ENCODE measurements at places on chromosomes 3 and 15.

DNA sequence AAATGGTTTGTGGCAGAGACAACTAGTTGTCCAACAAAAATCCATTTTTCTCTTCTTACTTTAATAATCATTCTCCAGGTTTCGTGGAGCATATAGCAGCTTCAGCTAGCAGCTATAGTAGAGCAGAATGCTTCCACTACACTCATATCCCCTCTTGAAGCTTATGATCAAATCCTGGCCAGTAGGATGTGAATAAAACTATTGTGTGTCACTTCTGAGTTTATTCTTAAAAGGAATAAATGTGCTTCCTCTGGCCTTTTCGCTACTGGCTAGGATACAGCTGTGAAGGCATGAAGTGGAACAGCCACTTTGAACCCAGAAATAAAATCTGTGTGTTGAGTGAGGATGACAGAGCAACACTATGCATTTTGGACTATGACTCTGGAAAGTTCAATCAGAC, 7.8 kb upstream of the CPOX start:
- no peak for DNase-seq

DNA sequence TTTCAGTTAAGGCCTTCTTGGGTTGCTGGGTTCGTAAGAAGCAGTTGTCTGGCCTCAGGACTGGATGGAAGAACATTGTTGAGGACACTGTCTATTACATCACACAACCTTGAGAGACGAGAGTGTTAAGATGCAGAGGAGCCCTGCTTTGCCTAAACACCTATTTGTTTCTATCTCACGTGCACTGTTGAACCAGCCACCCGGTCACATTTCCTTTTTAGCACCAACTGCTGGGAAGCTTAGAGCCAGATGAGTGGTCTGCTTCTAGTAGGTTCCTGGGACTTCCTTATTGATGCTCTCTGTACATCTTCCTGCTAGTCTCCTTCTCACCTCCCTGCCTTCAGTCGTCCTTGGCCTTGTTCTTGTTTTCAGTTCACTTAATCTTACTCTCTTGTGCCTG, 22.3 kb downstream of the CAND2 start:
- DNase-seq, result no peak

- no peak for DNase-seq
Observed at GRCh38 chr3:12041446-12042041, 37.4 kb downstream of the SYN2 start.

GRCh38 chr3:19559724-19560442, 374.1 kb downstream of the EFHB start:
- DNase-seq, result no peak

DNA sequence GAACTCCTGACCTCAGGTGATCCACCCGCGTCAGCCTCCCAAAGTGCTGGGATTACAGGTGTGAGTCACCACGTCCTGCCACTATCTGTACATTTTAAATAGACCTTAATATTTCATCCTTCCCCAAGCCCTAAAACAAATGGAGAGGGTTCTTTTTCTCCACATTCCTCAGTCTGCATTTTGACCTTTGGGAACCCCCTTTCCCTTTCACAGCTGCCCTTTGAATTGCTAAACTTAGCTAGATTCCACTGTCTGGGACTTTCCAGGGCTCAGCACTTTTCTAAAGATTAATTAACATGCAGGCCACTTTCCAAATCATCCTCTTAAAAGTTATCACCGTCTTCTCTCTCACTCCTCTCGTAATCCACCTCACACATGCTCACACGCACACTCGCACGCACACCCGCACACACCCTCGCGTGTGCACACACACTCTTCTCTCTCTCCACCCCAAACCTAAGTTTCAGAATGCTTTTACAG, 124.2 kb downstream of the TMCO5A start:
- no peak for DNase-seq

GRCh38 chr3:119492128-119492527, 6.2 kb upstream of the TIMMDC1 start:
- DNase-seq, result no peak

DNA sequence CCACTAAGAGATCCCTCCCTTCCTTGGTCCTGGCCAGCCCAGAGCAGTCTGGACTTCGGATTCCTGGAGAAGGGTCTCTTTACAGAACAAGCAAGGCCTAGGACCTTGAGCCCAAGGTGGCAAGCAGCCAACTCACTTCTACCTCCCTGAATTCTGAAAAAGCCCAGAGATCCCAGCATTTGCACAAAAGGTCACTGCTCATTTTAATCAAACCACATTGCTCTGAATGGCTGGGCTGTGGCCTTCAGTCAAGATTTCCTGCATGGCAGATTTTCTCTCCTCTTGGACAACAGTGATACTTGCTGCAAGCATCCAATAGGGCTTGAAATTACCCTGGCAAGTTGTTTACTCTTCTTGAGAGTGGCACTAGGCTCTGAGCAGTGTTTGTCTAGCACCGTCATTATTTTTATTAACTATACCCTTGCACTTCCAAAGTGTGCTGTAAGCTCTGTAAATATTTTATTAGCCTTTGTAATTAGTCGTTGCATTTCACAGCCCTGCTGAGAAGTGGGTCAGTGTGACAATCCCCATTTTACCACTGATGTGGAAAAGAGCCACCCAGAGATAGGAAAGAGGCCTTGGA, 274.7 kb upstream of the CTNNB1 start:
- no peak for DNase-seq

DNA sequence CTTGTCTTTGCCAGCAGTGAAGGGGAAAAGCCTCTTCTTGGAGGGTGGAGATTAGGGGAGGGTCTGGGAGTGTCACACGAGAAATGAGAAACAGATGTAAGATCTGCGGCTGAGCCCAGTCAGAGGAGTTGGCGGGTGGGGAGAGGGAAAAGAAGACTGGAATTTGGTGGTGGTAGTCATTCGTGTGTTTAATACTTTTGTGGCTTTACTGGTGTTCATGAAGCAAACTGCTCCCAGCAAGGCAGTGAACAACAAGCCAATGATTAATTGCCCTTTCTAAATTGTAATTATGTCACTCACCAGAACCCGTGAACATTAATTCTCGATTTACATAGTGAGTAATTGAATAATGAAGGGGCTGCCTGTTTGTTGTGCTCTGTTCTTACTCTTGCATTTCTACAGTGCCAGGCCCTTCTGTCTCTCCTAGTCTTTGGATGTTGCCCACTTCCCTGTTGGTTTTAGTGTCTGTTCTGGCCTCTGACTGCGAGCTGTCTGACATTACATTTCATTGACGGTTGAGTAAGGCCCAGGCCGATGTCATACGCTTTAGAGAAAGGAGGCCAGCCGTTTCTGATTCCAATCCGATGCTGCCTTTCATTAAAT, 78.0 kb downstream of the CHCHD6 start:
- no peak for DNase-seq

- DNase-seq, result no peak
Observed at GRCh38 chr3:107676469-107677309, 153.9 kb downstream of the BBX start.

GRCh38 chr3:123819949-123820348, 64.2 kb downstream of the MYLK start:
- no peak for DNase-seq

- no peak for DNase-seq
Observed at GRCh38 chr15:65332391-65333147, 28.1 kb downstream of the RNU5B-1 start.

DNA sequence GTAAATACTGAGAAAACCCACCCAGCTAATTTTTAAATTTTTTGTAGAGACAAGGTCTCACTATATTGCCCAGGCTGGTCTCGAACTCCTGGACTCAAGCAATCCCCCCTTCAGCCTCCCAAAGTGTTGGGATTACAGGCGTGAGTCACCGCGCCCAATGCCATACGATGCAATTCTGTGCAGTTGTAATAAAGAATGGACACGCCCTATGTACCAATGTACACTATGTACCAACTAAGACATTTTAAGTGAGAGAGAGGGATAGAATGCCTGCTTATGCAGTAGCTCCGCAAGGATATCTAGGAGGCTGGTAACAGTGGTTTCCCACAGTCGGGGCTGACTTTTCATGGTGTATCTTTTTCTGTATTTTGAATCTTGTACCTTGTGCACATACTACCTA, 14.6 kb downstream of the ZNF710 start:
- DNase-seq, result no peak

GRCh38 chr15:89647191-89647851, 7.9 kb downstream of the KIF7 start:
- DNase-seq, result peak; percentile 33

DNA sequence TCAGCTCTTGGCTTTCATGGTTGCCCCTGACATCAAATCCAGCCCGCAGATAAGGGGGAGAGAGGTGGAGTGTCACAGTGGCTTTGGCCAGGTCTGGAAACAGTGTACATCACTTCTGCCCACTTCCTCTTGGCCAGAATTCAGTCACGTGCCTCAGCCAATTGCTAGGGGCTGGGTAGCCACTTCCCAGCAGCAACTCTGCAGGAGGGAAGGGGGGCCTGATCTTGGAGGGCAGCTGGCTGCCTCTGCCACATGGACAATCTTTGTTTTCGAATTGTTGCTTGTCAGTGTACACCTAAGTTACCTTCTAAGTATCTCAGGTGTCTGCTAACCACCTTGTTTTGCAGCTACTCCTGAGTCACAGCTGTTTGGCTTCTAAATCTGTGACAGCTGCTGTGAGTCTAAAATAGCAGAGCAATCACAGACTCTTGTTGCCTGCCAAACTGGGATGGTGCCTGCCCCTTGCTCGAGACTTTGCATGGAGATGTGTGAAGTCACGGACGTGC, 41.0 kb upstream of the LIMD1 start:
- DNase-seq, result no peak

- no peak for DNase-seq
Observed at GRCh38 chr3:20022954-20023622, 11.0 kb upstream of the PP2D1 start.

DNA sequence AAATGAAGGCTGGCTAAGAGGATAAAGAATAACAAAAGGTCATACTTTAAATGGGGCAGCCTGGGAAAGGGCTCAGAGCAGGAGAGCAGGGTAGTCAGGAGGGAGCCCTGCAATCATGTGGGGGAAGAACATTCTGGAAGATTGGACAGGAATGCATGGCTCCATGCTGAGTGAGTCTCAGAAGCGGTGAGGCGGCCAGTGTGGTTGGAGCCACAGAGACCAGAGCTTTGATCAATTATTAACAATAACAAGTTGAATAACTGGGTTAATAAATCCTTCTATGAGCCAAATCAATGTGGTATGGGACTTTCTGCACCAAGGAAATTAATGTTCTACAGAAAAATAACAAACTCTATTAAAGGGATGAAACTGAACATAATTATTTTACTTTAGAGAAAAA, 57.9 kb upstream of the DCUN1D1 start:
- DNase-seq, result no peak

DNA sequence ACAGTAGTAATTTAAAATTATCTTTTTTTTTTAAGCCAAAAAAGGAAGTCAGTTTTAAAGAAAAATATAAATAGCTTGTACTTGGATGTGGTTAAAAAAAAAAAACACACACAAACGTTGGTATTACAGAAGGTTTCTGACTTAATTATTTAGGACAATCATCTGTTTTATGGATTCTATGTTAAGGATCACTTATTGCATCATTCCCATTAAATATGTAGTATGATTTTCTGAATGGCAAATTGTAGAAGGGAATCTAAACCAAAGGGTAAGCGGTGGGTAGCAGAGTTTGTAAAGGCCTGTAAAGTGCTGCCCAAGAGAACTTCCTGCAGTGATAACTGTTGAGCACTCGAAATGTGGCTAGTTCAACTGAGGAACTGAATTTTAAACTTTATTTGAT, 8.0 kb downstream of the SENP2 start:
- DNase-seq, result no peak

DNA sequence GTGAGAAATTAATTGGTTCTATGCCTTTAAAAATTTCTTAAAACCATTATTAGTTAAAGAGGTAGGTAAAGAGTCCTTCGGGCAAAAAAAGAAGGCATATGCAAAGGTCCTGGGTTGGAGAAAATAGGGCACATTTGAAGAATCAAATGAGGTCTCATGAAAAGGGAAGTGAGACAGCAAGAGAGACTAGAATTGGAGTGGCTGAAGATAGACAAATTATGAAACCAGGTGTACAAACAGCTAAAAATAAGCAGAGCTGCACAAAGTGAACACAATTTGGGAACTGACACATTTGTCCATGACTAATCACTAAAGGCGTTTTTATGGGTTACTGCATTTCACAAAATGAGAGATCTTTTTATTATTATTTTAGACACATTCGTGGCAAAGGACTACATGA, 581.2 kb downstream of the PYDC2 start:
- no peak for DNase-seq

GRCh38 chr15:40421246-40422157, 15.9 kb downstream of the IVD start:
- peak; percentile 74 for DNase-seq

GRCh38 chr3:126306888-126307482, 50.2 kb downstream of the KLF15 start:
- no peak for DNase-seq

DNA sequence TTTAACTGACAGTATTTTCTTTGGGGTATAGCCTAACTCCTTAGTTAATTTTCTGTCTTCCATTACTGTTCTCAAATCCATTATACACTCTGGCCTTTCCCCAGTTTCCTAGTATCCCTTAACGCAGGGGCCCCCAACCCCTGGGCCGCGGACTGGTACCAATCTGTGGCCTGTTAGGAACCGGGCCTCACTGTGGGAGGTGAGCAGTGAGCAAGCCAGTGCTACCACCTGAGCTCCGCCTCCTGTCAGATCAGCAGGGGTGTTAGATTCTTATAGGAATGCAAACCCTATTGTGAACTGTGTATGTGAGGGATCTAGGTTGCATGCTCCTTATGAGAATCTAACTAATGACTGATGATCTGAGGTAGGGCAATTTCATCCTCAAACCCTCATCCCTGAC, 75.1 kb downstream of the DOCK3 start:
- DNase-seq, result no peak

GRCh38 chr15:40721701-40722100, 26.7 kb downstream of the RAD51 start:
- no peak for DNase-seq

- no peak for DNase-seq
Observed at GRCh38 chr3:80285388-80285787, 517.6 kb upstream of the ROBO1 start.

DNA sequence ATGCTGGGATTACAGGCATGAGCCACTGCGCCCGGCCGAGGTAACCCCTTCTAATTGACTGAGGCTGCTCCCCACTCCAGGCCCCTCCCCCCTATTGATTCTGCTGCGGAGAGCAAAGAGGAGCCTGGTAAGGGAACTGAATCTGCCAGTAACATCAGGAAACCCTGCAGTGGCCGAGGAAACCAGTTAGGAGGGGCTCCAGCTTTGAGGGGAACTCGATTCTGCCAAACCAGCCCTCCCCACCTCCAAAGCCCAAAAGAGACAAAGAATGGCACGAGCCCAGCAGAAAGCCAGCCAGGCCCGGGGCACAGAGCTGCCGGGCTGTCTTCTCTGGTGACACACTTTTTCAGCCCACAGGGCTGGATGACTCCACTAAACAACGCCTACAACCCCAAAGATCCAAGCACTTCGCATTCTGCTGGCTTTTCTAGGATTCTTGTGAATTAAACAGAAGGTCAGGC, 15.0 kb upstream of the ACAD9 start:
- DNase-seq, result no peak
